ENCODE measurements at places on chromosomes 16 and 17. TPM values are rescaled to one million over a fixed set of nuclear protein-coding genes. Genes with fewer than 3 reads are reported as not detected.

CSH2 gene
- total RNA-seq = 1.4 TPM

DNA sequence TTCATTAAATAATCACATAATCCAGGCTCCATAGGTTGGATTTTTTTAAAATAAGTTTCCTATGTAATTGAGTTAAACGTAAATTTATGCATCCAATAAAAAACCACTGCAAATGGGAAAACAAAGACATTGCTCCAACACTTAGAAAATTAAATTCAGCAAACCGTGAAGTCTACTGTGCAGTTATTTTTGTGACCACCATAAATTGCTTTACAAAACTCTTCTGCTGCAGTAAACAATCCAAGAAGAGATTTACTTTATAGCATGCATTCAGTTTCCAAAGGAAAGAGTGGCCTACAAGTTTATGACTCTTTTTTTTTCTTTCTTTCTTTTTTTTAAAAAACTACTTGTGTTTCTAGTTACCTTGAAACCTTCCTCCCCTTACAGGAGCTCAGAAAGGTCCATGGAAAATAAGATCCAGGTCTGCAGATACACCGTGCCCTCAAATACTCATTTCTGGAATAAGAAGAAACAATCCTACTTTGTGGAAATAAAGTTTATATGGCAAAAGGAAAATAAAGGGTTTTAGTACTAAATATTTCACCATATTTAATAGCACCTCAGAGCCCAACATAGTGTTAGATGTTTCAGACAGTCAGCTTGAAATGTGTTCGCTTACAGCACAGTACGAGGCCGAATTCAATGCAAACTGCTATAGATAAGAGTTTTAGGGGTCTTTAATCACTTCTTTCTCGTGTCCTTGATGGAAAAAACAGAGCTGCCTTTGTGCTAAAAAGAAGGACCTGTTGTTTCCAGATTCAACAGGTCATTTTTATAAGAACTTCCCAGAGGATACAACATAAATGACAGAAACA is 3.2 kb downstream of the HS3ST3A1 start:
- no peak for DNase-seq

DNA sequence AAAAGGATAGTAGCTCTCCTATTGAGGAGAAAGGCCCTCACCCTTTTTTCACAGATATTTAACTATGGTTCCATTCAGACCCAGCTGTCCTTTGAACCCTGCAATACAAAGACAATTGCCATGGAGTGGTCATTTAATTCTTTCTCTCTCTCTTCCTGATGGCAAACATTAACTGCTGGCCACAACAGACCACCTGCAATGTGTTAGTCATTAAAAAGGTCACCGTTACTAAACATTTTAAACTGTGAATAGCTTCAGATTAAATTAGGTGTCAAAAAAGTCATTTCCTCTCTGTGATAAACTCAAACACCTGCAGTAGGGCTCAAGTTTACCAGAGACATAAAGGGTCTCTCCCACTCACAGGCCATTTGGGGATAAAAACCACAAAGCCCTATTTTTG is 697.2 kb downstream of the TOX3 start:
- no peak for DNase-seq

GPRC5C gene
- total RNA-seq = 159 TPM

DNA sequence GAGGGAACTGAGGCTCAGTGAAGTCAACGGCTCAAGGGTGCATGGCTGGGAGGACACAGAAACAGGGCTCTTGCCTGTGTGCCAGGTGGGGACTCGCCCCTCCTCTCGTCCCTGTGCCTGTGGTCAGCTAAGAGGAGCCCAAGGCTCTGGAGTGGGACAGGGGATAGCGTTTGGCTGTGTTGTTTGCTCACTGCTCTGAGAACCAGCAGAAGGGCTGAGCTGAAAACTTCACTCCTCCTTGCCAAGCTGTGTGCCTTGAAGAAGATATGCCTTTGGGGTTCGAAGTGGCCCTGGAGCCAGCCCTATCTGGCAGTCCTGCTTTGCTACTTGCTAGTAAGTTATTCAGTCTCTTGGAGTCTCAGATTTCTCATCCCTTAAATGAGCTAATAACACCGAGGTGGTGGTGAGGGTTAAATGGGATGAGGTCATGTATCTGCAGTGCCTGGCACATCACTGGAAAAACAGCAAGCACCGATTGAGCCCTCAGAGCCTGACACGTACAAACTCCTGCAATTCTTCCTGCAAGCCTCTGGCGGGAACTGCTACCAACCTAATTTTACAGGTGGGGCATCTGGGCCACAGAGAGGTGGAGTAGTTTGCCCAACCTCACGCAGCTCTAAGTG is 17.7 kb downstream of the FOXL1 start:
- no peak for DNase-seq

GRCh38 chr17:72502371-72503341 is 381.8 kb downstream of the SOX9 start:
- DNase-seq = no peak

GRCh38 chr16:79295746-79296145 is 304.8 kb downstream of the MAF start:
- DNase-seq = no peak

GRCh38 chr16:15742716-15743115 is 92.7 kb downstream of the NDE1 start:
- DNase-seq = no peak

- DNase-seq = no peak
Measured at GRCh38 chr16:16189842-16190241, 33.5 kb downstream of the ABCC6 start.

DNA sequence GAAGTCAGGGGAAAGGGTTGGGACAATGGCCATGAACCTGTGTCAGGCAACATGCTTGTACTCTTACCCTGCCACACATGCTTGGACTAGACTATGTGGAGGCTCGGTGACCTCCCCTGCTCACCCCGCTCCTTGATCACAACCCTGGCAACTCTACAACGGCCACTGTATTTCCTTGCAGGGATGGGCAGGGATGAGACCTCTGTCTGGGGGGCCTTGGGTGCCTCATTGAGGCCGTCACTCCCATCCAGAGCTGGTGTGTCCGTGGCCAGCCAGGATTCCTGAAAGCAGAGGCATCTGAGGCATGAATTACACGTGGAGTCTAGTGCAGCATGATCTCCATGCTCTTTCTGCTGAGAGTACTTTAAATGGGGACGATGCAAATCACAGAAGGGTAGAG is 948 bp downstream of the PLA2G15 start:
- DNase-seq = no peak

RTN4RL1 gene
- 1.4 TPM for total RNA-seq

- DNase-seq = no peak
Measured at GRCh38 chr16:79997257-79997656, 396.7 kb upstream of the MAF start.

- no peak for DNase-seq
Measured at GRCh38 chr17:74235040-74235581, 21.7 kb downstream of the TTYH2 start.

CAPNS2 gene
- total RNA-seq = not detected

CLDN7 gene
- 169 TPM for total RNA-seq

- DNase-seq = no peak
Measured at GRCh38 chr16:1579214-1579613, 32.7 kb downstream of the IFT140 start.

GRCh38 chr17:74085434-74085833 is 118.0 kb upstream of the RPL38 start:
- DNase-seq = no peak

HOXB6 gene
- 4.8 TPM for total RNA-seq

DNA sequence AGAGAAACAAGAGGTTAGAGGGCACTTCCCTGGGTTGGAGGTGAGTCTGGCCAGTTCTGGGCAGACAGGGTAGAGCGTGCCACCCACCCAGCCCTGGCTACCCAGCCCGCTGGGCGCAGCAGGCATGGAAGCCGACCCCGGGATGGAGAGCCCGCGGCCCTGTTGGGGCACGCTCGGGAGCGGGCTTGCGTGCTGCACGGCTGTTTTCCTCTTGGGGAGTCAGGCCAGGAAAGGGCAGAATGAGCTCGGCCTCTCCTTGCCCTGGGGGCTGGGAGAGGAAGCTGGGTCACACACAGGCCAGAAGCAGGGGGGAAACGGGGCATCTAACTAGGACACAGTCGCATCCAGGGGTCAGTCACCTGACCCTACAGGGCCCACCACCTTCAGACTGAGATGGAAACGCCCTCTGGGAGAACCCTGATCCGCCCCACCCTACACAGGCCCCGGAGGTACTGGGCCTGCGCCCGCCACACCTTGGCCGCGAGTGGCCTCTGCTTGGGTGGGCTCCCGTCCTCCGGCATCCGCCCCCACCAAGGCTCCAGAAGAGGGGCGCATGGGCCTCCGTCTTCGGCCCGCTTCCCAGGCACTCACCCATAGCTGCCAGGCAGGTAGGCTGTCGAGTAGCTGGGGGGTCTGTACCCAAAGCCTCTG is 1.2 kb downstream of the SOX15 start:
- DNase-seq = no peak

DNA sequence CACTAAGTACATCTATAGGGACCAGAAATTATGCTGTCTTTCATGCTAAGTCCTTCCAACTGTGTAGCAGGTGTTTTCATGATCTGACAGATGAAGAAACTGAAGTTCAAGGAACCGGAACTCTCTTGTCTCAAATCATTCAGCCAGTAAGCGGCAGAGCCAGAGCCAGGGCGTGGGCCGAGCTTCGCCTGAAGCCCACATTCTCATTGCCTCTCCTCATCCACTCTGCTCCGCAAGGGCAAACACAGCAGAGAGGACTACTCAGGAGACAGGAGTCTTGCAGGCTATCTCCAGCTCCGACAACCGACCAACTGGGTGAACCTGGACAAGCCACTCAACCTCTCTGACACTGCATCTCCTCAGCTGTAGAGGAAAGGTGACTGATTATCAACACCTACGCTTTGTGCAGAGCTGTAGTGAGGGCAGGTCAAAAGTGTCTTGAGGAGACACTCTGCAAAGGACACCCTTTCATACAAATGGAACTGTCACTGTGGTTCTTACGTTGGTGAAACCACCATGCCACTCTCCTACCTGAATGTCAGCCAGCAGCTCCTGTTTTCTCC is 72.9 kb downstream of the CYTH1 start:
- no peak for DNase-seq

DNA sequence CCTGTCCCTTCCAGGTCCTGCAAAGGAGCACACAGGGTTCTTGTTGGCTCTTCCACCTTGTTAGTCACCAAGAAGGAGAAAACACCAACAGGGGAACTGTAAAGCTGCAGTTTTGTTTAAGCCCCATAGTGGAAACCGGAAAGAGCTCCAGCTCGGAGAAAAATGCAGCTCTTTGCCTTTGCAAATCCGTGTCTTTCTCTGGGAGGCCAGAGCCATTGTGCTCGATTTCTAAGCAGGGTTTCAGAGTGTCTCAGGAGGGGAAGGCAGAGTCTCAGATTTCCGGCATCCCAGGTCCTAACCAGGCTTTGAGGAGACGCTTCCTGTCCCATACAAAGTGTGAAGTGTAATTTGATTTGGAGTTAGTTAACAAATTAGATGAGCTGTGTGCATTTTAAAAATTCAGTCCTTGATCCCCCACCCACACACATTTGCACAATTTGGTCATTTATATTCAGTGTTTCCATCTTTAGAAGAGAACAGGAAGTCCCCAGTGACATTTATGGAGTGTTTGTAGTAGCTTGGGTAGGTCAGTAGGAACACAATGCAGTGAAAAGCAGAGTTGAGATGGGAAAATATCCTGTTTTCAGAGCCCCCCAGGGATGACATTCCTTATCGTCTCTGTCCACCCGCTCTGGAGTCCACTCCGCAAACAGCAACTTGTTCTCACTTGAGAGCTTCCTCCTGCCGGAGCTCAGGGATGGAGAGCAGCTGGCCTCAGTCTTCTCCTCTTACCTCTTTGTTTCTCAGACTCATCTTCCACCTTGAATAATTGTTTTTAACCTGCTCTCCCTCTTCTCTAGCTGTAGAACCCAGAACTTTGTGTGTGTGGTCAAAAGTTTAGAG is 331.9 kb downstream of the SEC14L1 start:
- DNase-seq = no peak

GRCh38 chr17:3002538-3003295 is 60.7 kb downstream of the OR1D5 start:
- DNase-seq = no peak

- no peak for DNase-seq
Measured at GRCh38 chr17:57925361-57925990, 29.7 kb downstream of the CUEDC1 start.

HAP1 gene
- total RNA-seq = 0.08 TPM

DNA sequence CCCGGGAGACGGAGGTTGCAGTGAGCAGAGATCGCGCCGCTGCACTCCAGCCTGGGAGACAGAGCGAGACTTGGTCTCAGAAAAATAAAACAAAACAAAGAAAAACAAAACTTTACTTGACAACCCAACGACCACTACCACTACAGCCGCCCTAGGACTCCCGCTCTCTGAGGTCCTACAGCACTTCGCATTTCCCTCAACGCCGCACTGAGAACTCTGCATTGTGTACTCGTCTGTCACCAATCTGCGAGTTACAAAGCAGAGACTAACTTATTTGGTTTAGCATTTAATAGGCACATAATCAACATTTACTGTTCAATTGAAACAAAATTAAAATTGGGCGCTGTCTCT is 479 bp upstream of the ZNF207 start:
- DNase-seq = peak; percentile 33

- no peak for DNase-seq
Measured at GRCh38 chr16:67084345-67085028, 25.3 kb upstream of the PHAF1 start.

DNA sequence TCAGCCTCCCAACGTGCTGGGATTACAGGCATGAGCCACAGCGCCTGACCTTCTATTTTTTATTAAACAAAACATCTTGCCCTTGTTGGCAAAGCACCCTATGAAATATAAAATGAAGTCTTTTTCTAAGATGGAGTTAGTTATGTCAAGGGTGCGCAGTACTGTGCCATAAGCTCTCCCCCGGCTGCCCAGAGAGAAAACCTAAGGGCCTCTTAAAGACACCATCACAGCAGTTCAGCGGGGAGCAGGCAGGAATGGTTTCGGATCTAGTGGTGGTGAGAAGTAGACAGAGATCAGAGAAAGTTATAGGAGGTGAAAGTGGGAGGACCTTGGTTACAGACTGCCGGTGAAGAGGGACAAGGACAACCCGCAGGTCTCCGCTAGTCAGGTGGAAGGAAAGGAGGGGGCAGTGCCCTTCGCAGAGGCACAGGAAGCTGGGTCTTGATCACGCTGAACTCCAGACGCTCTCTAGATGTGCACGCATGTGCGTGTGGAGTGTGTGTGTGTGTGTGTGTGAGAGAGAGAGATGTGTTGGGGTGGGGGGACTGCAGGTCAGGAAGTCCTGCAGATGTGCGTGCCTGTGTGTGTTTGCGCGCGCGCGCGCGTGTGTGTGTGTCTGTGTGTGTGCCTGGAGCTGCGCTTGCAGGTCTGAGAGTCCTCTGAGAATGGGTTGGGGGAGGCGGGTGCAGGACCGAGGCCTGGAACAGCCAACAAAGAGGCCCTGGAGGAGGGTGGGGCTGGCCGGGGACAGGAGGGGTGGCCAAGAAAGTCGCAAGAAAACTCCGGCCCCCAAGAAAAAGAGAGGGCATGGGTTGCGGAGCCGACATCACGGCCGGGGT is 748 bp upstream of the CMTM3 start:
- DNase-seq = peak; percentile 85

- DNase-seq = no peak
Measured at GRCh38 chr16:79018650-79019429, 581.7 kb downstream of the MAF start.

GRCh38 chr17:81916234-81917001 is 1.6 kb downstream of the SIRT7 start:
- peak; percentile 60 for DNase-seq

All from hepatocyte (in vitro differentiated cells).